Cerebellar cortex (tissue), 1 donor: ENCODE measurements at places on chromosomes 13 and 19.

DNA sequence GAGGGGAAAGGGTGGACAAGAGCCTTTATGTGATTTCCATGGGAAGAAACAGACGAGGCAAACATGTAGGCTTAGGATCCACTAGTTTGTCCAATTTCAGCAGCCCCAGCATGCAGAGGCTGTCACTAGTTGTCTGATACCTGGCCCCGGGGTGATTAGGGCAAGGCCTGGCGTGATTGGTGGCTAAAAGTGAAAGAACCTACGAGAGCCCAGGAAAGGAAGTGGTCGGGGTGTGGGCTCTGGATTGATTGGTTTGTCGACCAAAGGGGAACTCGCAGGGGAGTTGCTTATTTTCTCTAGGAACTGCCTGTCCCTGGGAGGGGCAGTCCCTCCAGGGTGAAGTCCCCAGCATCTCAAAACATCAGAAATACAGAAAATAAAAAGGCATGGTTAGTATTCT lies 64.2 kb upstream of the UQCRFS1 start:
- no peak for DNase-seq

DNA sequence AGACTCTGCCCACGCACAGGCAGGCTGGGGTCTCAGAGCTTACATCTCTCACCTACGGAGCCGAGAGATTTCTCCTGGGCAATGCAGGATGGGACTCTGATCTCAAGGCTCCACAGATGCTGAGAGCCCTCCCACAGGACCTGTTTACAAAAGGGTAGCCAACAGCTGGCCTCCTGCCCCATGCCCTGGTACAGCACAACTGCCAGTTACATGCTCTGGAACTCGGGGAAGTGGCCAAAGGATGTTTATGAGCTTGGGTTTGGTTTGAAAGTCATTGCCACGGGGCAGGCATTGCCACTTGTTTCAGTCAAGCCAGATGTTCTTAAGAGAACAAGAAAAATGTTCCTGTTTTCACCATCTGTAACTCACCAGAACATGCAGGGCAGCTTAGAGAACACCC lies 3.5 kb downstream of the DHRS12 start:
- DNase-seq: no peak

DNA sequence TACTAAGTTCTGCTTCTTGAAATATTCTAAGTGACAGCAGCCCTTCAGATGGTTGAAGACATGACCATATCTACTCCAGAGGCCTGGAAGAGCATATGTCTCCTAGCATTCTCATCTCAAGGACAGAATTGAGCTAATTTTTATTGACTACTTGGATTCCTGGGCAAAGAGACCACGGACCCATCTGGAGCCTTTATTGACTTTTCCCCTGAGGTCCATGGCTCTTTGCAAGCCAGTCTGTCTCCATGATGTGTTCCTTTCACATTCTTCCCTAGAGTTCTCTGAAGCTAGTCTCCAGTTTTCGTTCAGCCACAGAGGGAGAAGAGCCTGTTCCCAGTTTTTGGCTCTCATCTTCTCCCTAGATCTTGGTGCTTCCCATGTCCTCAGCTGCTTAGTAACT lies 202.7 kb downstream of the PCCA start:
- DNase-seq: no peak

DNA sequence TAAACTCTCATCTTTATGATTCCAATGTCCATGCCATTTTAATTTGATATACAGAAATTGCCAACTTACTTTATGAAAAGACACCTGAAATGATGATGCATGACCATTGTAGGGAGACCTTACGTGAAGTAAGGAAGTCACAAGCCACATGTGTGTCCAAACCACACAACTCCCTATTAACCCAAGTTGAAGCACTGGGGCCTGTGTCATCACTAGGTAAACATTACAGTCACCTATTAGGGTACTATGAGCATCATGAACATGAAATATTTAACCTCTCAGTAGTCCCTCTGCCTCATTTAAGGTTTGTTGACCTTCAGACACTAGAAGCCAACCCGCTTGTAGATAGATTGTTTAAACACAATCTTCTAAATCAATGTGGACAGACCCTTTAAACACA lies 576.9 kb downstream of the IRS2 start:
- DNase-seq: no peak

GRCh38 chr19:3041327-3041726 lies 12.2 kb upstream of the TLE2 start:
- no peak for DNase-seq

GRCh38 chr13:42009057-42009456 lies 39.4 kb upstream of the DGKH start:
- DNase-seq: no peak

DNA sequence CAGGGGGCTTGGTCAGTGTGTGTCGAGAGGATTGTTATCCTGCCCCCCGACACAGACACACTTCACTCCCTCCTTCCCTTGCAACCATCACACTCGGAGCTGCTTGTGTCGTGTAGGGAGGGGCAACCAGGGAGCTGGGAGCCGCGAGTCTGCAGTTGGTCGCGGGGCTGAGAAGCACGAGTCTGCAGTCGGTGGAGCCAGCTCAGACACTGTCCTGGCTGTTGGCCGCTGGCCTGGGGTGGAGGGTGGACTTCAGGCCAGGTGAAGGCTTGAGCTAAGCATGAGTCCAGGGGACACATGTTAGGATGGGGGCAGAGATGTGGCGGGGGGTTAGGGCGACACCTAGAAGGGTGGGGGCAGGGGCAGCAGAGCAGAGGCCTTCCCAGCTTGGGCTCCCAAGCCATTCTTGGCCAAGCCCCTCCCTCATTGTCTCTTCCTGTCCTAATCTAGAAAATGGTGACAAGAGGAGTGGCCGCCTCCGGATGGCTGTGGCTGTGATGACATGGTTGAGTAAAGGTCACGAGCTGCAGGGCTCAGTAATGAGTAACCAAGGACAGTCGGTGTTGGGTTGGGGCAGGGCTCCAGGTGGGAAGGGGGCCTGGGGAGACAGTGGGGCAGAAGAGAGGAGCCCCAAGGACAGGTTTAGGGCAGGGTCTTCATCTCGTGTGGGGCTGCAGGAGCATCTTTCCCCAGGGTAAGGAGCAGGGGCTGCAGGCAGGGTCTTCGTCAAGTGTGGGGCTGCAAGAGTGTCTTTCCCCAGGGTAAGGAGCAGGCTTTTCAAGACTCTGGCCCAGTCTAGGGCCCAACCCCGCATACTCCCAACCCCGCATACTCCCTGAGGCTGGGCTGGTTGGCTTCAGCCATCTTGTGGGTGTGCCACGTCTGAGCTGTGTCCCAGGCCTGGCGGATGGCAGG lies 8.6 kb downstream of the PPP5C start:
- DNase-seq: no peak

DNA sequence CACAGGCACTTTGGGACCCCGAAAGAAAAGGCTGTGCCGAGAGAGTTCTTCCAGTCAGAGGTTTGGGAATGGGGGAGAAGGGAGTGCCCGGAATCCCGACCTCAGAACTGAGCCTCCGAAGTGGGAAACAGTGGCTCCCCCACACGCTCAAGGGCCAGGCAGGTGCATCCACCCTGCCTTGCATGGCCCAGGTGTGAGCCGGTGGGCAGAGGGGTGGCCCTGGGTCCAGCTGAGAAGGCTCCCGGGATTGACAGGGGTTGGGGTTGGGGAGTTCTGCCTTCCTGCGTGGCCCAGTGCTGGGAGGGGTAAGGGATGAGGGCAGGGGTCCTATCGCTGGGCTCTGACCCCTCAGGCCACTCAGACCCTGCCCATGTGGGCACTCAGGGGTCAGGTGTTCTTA lies 163.5 kb upstream of the TUBA3C start:
- no peak for DNase-seq

GRCh38 chr13:44465318-44465717 lies 91.7 kb downstream of the SERP2 start:
- DNase-seq: no peak

DNA sequence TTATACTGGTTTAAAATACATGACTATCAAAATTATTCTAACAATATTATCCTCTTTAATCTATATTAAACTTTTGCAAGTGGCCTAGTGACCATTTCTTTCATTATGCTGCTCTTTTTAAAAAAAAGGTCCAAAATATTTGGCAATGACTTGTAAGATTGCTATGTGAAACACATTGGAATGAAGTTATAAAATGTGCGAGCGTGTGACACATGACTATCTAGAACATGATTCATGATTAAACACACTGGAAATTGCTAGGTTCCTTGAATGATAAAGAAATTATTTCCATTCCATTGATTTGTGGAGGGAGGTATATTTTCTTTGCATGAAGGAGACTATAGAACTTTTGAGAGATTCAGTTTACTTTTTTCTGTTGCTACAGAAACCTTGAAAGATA lies 739.1 kb downstream of the DIAPH3 start:
- DNase-seq: no peak
